ENCODE measurements at places on chromosomes 4 and X.

DNA sequence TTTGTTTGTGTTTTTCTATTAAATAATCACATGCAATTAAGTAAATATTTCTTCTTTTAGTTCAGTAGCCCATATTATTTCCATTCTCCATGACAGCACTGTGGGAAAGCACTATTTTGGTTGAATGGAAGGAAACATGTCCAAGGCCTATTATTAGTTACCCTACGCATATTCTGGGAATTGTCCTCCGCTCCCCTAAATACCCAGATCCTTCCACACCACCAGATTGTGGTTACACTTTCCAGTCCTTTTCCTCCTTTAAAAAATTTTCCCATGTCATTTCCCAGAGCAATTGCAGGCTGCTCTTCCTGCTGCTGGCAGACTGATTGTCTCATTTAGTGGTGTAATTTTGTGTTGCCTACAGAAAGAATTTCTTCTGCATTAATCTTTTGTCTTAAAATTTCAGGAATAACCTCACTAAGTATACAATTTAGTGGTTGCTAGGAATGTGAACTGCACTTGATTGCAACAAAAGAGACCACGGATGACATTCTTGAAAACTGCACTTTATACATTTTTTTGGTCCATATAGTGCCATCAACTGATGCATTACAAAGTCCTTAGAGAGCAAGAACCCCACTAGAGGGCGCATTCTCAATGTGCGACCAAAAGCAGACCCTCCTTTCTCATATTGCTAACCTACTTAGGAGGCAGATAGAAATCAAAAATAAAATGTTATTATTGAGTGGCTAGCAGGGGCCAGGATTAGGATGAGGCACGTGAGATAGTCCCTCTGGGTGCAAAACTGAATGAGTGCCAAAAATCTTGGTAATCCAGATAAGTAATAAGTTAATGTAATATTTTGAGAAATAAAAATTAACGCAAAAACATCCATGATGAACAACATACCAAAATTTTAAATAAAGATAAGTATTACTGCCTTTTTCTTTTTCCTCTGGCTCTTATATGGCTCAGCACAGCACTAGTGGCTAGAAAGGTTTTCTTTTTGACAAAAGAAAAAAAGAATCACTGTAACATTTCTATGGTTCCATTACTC lies 98.8 kb upstream of the IQCM start:
- DNase-seq: no peak

DNA sequence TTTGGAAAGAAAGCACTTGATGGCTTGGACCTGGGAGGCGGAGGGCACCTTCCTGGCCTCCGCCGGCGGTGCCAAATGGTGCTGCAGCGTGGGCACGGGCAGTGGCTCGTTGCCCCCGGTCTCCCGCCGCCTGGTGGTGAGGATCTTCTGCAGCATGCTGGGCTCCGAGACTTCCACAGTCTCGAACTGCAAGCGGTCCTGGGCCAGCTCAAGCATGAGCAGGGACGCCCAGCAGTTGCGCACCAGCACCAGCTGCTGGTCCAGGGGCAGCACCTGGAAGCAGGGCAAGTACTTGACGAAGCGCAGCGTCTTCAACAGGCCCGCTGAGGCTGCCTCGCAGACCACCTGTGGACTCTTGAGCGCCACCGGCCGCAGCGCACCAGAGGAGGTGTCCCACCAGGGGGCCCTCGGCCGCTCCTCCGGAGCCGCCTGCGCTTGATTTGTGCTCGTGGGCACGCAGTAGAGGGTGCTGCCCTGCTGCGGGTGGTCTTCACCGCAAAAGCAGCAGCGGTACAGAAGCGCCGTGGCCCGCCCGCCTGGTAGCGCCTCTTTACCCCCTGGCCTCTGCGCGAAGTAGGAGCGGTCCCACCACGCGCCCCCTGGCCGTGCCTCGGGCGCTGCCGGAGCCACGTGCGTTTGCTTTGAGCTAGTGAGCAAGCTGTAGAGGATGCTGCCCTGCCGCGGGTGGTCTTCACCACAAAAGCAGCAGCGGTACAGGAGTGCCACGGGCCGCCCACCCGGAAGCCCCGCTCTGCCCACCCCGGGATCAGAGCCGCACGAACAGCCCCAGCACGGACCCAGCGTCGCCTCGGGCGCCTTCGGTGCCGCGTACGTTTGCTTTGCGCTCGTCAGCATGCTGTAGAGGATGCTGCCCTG lies 689 bp downstream of the NR0B1 start:
- no peak for DNase-seq

DNA sequence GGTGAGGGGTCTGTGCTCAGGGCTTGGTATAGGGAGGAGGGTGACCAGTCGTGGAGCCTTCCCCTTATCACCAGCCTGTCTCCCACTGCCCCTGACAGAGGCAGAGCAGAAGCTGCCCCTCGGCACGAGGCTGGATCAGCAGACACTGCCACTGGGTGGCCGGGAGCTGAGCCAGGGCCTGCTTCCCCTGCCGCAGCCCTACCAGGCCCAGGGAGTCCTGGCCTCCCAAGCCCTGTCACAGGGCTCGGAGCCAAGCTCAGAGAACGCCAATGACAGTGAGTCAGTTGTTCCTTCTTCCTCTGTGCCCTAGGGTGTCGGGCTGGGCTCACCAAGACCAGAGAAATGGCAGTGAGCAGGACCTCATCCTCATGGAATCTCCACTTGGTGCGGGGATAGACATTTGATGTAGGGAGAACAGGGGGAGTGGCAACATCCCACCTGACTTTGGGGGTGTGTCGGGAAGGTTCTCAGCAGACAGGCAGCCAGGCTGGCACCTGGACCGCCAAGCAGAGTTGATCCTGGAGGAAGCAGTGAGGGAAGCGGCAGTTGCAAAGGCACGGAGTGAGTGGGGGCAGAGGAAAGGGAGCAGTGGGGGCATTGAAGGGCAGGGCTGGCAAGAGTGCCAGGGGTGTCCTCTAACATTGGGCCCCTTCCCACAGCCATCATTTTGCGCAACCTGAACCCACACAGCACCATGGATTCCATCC lies 14.3 kb upstream of the UBA1 start:
- no peak for DNase-seq

DNA sequence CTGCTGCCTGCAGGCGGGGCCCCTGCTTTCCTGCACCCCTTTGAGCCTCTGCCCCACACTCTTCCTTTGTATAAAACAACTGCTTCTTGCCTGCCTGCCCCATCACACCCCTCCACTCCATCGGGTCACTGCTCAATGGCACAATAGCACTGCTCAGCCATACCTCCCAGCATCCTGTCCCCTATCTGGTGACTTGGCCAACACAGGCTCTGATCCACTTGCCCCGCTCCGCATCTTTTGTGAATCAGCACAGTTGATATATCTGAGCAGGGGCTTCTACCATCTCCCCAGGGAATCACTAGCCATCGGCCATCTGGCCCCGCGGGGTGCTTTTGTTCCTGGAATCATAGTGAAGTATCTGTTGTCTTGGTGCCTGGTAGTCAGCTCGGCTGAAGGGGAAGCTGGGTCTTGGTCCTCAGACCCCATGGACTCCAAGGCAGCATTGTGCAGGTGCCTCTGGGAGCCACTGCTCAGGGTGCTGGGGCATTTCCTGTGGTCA lies 45.3 kb downstream of the MAP7D3 start:
- no peak for DNase-seq

- no peak for DNase-seq
Observed at GRCh38 chrX:135000516-135000915, 9.7 kb downstream of the SMIM10 start.

- DNase-seq: no peak
Observed at GRCh38 chr4:73902817-73903547, 33.8 kb downstream of the CXCL1 start.

Data from coronary artery (tissue), 2 donors.